A375 (cell line): ENCODE measurements at places on chromosomes 2 and 18. TPM values are rescaled to one million over a fixed set of nuclear protein-coding genes. Genes with fewer than 3 reads are reported as not detected.

The CKAP2L gene
- total RNA-seq: 14.0 and 17.8 TPM in 2 replicates

The NEB gene
- total RNA-seq: 0.40 and 1.1 TPM in 2 replicates

The SDC1 gene
- 31.4 and 35.3 TPM in 2 replicates for total RNA-seq

The MOCOS gene
- 54.0 and 55.7 TPM in 2 replicates for total RNA-seq

The IL36B gene
- not detected in 2 replicates for total RNA-seq

The FAM237A gene
- not detected in 2 replicates for total RNA-seq

The PFN4 gene
- 1.4 and 3.4 TPM in 2 replicates for total RNA-seq

The CSRNP3 gene
- 0.15 and 3.9 TPM in 2 replicates for total RNA-seq

The HOXD13 gene
- total RNA-seq: 5.3 and 7.1 TPM in 2 replicates

The SERPINB4 gene
- total RNA-seq: not detected in 2 replicates

The FARSB gene
- total RNA-seq: 18.8 TPM in 2 replicates

The FSIP2 gene
- 0.11 and 0.58 TPM in 2 replicates for total RNA-seq

The ARHGAP25 gene
- total RNA-seq: 0.53 and 0.91 TPM in 2 replicates

The RNF103 gene
- 13.8 and 17.5 TPM in 2 replicates for total RNA-seq

The SCYGR4 gene
- not detected in 2 replicates for total RNA-seq

The HOXD12 gene
- total RNA-seq: 0.60 TPM in 1 of 2 replicates, not detected in the other

The CMPK2 gene
- total RNA-seq: 4.9 and 5.5 TPM in 2 replicates

The MAIP1 gene
- total RNA-seq: 15.2 and 19.1 TPM in 2 replicates

The EFEMP1 gene
- 44.5 and 46.9 TPM in 2 replicates for total RNA-seq

The DAPL1 gene
- total RNA-seq: not detected in 2 replicates

The ANKRD30BL gene
- total RNA-seq: not detected in 2 replicates

The REG3G gene
- 1.1 TPM in 1 of 2 replicates, not detected in the other for total RNA-seq

The UBXN4 gene
- 31.1 and 33.2 TPM in 2 replicates for total RNA-seq

The SLC66A3 gene
- total RNA-seq: 5.7 and 11.5 TPM in 2 replicates

The NPAS2 gene
- 50.3 and 62.5 TPM in 2 replicates for total RNA-seq

The SPC25 gene
- 5.1 and 9.7 TPM in 2 replicates for total RNA-seq

The SKA1 gene
- 21.3 and 25.2 TPM in 2 replicates for total RNA-seq

The GREB1L gene
- total RNA-seq: 2.2 and 3.6 TPM in 2 replicates

The CTNNA2 gene
- total RNA-seq: not detected in 2 replicates

The UGT1A5 gene
- total RNA-seq: not detected in 2 replicates

The SRD5A2 gene
- not detected in 2 replicates for total RNA-seq

The SMIM21 gene
- total RNA-seq: not detected in 2 replicates

The TMEM37 gene
- not detected in 2 replicates for total RNA-seq

The RGPD3 gene
- total RNA-seq: 0.08 TPM in 1 of 2 replicates, not detected in the other

The PDE1A gene
- 0.11 TPM in 1 of 2 replicates, not detected in the other for total RNA-seq

The FOXI3 gene
- 0.08 TPM in 1 of 2 replicates, not detected in the other for total RNA-seq

The DYNAP gene
- total RNA-seq: not detected in 2 replicates

The POTEC gene
- 0.88 and 0.91 TPM in 2 replicates for total RNA-seq
